ENCODE measurements at places on chromosomes 6 and 20.
A peak's percentile ranks its signal among the peaks of the same experiment; 100 is the strongest.

- no peak for DNase-seq
Observed at GRCh38 chr6:169807229-169807628, 55.8 kb downstream of the ERMARD start.

DNA sequence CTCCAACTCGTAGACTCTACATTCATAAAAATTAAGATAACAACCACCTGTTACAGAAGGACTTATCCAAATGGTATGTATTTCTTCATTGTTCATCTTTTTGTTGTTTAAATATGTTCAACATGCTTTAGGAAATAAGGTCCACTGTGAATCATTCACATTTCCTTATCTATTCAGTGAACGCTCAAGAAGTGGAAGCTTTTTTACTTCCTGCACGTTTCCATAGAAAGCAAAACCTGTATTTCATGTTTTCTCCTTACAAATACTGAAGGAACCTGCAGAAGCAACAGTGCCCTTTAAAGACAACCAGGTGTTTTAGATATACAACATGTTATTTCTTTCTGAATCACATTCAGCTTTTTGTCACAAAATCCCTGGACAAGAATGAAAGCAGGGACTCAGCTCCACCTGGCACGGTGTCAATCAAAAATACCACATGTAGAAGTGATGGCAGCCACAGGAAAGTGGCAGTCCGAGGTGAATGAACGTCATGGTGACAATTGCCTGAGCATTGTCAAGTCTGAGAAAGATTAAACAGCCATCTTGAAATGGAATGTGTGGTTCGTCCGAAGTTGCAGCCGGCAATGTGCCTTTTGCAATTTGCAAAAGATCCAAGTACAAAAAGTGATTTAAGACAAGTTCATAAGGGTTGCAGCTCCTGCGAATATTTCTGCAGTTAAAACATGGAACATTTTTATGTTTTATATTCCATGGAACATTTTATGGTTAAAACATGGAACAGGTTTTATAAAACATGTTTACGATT, 66.7 kb upstream of the RIPOR2 start:
- DNase-seq = no peak

DNA sequence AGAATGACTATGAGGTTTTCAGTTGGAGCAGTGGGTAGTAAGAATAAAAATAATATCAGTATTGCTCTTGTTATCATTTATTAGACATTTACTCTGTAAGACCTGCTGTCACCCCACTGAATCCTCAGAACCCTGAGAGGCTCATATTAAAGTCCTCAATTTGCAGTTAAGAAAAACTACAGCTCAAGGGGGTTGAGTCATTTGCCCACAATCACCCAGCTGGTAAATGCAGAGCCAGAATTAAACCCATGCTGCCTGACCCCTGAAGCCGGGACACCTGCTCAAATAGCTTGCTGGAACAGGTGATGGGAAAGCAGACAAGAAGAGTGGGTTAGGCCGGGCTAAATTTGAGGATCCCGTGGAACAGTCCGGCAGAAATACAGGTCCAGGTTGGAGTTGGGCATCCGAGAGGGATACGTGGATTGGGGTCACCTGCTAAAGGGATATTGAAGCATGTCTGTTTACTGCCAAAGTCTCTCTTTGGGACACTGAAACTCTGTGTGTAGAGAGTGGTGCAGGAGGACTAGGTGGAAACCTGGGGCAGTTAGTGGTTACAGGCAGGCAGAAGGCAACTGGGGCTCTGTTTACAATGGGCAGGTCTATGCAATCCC, 344.1 kb downstream of the CDC5L start:
- no peak for DNase-seq

- DNase-seq = no peak
Observed at GRCh38 chr6:152563177-152563576, 74.0 kb downstream of the SYNE1 start.

DNA sequence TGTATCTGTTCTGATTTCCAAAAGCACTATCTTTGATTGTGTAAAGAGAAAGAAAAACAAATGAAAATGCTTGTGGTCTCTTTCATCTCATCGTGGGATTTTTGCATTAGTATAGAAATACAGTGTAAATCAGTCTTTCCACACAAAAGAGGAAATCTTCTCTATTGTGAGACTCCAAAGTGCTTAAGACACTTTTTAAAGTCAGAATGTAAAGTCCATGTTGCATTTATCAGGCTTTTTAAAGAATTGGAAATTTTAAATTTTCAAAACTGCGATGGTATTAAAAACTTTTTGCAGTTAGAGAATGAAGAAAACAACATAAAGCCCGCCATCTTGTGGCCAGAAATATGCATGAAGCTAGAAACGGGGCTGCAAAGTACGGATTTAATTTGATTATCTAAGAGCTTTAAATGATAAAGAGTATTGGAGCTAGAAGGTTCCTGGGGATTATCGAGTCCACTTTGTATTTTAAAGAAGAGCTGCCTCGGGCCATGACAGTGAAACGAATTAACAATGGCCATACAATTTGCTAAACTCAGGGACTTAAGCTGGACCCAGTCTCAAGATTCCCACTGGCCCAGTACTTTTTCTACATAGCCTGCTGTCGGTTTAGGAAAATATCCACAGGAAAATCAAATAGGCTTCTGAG, 339.6 kb downstream of the ARHGAP18 start:
- peak; percentile 42 for DNase-seq

GRCh38 chr6:20630617-20631548, 96.6 kb downstream of the CDKAL1 start:
- no peak for DNase-seq

- DNase-seq = no peak
Observed at GRCh38 chr6:22612236-22612635, 42.9 kb downstream of the HDGFL1 start.

DNA sequence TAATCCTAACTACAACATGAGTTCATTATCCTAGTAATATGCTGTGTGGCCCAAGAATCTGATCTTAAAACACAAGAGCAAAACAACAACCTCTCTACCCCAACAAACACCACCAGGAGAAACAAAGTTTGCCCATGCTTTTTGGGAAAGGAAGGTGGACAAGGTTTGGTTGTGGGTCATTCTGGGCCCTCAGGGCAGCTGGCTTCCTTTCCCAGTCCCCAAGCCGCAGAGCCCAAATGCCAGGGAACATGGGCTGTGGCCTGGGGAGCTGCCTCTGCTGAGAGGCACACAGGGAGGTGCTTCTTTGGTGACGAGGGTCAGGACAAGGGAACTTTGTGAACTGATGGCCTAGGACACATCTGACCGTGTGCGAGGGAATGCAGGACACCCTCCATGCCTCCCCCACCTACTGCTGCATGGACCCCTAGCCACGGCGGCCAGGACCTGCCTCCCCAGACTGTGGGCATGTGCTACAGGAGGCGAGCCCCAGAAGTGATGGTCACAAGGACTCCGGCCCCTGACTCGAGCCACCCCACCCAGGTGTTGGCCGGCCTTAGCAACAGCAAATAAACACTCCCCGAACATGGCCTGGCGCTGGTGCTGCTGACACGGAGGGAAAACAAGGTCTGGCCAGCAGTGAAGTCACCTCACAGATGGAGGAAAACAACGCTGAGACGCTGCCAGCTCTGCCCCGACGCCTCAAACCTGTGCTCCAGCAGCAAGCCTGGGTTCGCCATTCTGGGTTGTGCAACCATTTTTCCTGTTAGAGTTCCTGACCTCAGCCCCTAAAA, 55.6 kb downstream of the RRBP1 start:
- no peak for DNase-seq

- DNase-seq = no peak
Observed at GRCh38 chr6:158646023-158646910, 1.7 kb upstream of the DYNLT1 start.

- DNase-seq = no peak
Observed at GRCh38 chr20:53990768-53991450, 79.5 kb downstream of the BCAS1 start.

DNA sequence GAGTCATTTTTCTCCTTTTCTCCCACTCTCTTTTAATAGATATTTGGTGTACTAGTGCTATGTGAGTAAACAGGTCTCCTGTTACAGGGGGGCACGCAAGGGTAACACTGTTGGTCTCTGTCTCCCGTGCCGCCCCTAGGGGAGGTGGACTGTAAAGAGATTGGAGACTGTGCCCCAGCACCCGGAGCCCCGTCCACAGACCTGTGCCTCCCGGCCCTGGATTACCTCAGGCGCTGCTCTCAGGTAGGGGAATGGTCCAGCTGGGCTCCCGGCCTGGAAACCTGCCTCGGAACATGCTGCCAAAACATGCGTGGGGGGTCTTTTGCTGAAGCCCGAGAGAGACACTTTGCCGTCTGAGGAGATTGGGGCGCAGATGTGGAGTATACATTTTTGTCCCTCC, 66.4 kb upstream of the SMIM28 start:
- DNase-seq = no peak

- DNase-seq = no peak
Observed at GRCh38 chr6:156865019-156865629, 87.9 kb downstream of the ARID1B start.

DNA sequence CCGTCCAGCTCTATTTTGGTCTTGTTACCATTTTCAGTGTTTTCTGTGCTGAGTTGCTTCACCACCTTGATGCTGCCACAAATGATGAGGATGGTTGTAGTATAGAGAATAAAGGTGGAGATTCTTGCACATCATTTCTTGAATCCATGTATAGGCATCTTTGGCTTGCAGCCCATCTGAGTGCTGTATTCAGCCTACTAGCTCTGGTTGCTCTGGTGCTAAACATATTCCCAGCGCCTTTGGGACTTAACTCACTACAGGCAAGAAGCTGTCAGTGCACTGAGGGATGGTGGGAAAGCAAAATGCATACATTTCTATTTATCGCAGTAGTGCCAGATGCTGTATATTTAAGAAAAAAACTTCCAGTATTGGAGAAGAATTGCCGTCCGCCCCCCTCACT, 86.0 kb downstream of the CARMIL1 start:
- no peak for DNase-seq

- DNase-seq = no peak
Observed at GRCh38 chr20:19322061-19322985, 109.9 kb downstream of the SLC24A3 start.

GRCh38 chr6:129133770-129134192, 250.8 kb downstream of the LAMA2 start:
- DNase-seq = no peak

DNA sequence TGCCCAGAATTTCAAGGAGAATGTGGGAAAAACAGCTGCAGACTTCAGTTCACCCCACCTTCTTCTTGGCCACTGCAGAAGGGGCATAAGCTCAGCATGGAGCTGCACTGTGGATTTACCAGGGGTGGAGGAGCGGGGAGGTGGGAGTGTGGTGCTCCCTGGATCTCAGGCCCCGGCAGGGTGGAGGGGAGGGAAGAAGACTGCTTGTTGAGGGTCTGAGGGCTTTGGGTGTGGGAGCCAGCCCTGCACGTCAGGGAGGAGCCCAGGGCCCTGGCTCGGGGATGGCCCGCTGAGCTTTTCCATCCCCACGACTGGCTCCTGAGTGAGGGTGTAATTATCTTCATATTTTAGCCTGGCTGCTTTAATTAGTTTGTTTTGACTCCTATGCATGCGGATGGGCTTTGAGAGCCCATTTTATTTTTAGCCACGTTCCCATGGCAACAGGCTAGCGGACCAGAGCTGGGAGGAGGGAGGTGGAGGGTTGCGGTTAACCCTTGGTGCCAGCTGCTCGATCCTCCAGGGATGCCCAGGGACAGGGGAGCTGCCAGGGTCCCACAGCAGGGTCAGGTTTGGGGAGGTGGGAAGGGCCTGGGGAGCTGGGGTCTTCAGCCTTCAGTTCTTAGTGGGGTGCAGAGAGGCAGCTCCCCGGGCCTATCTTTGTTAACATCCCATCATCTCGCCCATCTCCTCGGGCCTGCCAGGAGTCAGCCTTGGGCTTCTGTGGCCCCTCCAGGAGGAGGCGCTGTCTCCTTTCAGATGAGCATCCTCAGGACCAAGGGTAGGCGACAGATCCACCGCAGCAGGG, 68.2 kb downstream of the RAB44 start:
- peak; percentile 90 for DNase-seq

- DNase-seq = no peak
Observed at GRCh38 chr6:159444056-159444760, 248.8 kb downstream of the SOD2 start.

- DNase-seq = peak; percentile 2
Observed at GRCh38 chr20:57651881-57652605, 31.8 kb upstream of the ZBP1 start.

DNA sequence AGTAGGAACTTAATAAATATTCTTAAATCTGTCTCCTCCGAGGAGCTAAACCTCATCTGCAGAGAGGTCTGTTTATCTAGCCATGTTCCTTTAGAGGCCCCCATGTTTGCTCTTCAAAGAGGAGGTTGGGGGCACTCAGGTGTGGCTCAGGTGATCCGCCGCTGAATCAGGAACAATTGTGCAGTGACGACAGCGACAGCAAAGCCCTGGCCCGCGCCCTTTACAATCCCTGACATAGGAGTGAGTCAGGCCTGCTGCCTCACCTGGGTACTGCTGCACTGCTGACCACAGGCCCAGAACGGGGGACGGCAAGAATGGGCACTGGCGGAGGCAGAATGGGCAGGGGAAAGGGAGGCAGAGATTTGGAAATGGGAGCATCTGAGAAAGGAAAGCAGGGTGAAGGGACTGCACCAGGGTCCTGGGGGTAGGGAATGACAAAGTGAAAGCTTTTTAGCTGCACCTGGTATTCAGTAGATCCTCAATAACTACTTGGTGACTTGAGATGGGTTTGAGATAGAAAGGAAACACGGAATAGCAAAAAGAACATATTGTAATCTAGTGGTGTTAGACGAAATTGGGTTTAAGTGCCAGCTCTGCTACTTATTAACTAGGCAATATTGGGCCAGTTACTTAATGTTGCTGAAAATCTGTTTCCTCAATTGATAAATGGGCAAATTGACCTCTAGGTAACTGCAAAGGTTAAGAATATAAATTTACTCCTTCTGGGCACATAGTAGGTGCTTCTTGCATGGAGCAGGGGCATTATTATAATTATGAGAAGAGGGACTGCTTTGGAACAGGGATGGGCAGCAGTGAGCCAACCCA, 5.4 kb upstream of the IER3 start:
- DNase-seq = no peak

DNA sequence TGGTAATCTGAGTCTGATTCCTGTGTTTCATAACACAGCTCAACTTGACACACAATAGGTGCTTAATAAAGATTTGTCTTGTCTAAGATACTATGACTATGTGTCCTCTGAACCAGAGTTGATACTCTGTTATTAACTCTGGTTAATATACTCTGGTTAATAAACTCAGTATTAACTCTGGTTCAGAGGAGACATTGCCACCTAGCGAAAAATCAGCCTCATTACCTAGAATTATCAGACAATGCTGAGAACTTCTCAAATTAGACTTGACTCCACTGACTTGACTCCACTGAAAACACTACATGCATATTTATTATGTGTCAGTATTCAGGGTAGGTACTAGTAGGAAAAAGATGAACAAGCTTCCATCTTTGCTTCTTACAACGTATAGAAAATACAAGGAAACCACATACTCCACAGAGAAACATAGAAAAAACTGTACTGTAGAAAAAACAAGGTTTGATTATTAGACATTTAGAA, 73.9 kb downstream of the AHI1 start:
- no peak for DNase-seq

- no peak for DNase-seq
Observed at GRCh38 chr6:7920425-7920824, 9.8 kb upstream of the TXNDC5 start.

DNA sequence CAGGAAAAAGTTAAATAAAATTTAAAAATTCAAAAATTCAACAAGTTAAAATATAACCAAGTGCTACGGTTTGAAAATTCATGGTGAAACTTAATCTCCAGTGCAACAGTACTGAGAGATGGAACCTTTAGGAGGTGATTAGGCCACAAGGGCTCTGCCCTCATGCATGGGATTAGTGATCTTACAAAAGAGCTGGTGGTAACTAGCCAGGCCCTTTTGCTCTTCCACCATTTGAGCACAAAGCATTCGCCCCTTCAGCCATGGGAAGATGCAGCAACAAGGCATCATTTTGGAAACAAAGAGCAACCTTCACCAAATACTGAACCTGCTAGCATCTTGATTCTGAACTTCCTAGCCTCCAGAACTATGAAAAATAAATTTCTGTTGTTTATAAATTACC, 80.9 kb downstream of the RNGTT start:
- no peak for DNase-seq

Data from endothelial cell (in vitro differentiated cells).